ENCODE measurements at places on chromosomes 13 and 19.

DNA sequence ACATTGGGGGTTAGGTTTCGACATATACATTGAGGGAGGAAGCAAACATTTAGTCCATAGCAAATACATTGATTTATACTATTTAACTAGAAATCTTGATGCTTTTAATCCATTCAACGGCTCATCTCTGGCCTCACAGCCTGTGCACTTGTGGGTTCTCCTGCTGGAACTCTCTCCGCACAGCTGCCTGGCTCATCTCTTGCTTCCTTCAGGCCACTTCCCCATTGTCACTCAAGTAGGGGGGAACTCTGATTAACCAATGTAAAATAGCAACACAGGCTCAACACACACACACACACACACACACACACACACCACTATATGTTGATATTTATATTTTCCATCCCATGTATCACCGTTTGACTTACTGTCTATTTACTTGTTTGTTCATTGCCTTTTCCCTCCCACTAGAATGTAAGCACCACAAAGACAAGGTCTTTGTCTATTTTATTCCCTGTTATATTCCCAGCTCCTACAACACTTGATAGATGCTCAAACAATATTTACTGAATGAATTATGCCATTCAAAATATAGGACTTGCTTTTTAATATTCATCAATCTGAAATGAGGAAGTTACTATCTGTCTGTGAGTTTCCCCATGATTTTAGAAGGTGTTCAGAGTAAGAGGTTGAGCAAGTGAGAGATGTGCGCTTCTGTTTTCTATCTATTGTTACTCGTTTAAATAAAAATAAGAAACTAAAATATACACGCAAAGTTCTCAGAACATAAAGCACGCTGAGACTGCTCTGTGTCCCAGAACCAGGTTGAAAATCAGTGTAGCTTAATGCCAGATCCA, 29.8 kb upstream of the PABPC3 start:
- no peak for DNase-seq

- DNase-seq, result no peak
Observed at GRCh38 chr13:99847318-99847750, 124.2 kb downstream of the ZIC5 start.

- DNase-seq, result no peak
Observed at GRCh38 chr19:7549429-7550148, 14.1 kb downstream of the PNPLA6 start.

DNA sequence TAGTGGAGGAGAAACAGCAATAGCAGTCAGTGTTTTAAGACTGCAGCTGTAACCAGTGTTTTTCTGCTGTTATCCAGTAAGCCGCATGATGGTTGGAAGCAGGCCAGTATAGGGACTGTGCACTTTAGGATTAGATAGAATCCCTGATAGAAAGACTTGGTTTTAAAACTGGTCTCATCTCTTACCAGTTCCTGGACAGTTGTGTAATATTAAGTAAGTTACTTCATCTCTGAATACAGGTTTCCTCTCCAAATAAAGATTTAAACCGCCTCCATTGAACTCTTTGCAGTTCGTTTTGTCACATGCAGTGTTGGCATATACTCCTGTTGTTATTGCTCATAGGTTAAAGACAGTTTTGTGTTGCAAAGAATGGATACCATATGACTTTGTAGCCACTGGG, 25.6 kb downstream of the URI1 start:
- DNase-seq, result no peak

DNA sequence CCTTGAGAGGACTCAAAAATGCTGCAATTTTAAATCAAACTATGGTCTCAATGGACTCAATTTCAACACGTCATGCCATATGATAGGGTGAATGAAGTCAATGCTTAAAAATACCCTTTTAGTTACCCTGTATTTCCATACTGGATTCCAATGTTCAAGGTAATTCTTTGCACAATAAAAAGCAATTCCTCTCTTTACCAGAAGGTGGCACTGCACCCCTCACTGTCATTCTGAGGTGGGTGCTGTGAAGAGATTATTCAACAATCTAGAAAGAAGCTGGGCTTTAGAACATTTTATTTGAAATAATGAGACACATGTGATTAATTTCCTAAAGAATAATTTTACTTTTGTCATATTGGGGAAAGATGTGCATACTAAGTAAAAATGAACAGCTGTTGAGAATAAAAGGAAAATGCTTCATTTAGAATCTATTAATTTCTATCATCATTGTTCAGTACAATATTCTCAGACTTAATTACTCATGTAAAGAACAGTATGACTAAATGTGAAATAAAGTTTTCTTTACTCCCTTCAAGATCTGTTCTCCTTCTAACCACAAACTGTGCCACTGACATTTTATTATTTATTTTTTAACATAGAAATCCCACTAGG, 789.1 kb downstream of the GPC5 start:
- peak; percentile 3 for DNase-seq

GRCh38 chr13:105327581-105328126, 1207.8 kb downstream of the EFNB2 start:
- no peak for DNase-seq

DNA sequence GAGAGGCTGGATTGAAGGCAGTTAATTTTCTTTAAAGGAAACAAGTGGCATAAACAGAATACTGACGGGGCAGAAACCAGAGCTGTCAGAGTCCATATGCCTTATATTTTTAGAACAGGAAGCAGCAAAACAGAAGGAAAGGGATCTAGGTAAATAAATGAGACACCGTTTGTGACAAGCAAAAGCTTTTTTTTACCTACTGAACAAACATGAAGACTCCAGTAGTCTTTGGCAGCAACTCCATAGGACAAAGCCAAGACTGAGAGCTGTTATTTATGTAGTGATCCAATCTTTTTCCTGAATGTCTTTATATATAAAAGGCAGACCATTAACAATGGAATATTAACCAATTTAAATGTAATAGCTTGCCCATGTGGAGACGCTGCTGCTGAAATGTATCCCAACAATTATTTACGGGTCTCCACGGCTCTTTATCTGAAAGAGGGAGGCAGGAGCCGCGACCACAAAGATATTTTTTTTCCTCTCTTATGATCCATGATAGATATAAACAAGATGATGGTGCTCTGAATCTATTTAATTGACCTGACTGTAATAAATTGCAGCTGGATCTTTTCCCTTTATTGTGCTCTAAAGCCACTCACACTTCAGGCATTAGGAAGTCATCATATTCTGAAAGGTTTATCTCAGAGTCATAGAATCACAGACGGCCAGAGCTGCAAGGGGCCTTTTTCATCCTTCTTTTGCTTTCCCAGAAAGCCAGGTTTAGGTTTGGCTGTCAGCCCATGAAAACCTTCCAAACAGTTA, 687.8 kb downstream of the EFNB2 start:
- no peak for DNase-seq

GRCh38 chr13:37074703-37075102, 15.2 kb upstream of the SUPT20H start:
- no peak for DNase-seq

DNA sequence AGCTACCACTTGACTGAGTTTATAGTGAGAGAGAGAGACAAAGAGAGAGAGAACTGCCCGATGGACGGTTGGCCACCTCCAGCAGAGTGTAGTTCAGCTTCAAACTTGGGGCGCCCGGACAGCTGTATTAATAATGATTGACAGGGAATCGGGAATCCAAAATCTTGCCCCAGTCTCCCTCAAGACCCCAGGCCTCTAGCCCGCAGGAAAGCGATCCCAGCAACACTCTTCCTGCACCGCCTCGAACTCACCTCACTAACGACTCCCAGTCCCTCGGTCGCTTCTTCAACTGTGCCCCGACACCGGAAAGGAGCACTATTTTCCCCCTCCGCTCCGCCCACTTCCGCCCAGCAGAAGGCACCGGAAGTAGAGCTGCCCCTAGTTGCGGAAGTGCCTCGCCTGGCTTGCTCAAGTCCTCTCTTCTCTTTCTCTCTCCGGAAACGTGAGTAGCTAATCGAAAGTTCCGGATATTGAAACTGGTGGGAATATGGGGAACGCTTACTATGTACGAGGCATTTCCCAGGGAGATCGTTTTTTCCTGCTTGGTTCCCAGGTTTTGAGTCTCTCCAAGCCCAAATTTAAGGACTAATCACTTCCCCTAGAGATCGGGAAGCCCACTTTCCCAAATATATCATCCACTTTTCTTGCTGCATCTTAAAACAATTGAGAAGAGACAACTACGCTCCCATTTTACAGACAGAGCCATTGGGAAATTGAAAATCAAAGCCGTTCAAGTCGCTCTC, at the start of gene NOSIP:
Gene NOSIP (minus strand): TSS at position 293 of the 743 bp plus-strand sequence. CDS start 19,865 bp downstream, outside the sequence.
- DNase-seq, result peak; percentile 93

DNA sequence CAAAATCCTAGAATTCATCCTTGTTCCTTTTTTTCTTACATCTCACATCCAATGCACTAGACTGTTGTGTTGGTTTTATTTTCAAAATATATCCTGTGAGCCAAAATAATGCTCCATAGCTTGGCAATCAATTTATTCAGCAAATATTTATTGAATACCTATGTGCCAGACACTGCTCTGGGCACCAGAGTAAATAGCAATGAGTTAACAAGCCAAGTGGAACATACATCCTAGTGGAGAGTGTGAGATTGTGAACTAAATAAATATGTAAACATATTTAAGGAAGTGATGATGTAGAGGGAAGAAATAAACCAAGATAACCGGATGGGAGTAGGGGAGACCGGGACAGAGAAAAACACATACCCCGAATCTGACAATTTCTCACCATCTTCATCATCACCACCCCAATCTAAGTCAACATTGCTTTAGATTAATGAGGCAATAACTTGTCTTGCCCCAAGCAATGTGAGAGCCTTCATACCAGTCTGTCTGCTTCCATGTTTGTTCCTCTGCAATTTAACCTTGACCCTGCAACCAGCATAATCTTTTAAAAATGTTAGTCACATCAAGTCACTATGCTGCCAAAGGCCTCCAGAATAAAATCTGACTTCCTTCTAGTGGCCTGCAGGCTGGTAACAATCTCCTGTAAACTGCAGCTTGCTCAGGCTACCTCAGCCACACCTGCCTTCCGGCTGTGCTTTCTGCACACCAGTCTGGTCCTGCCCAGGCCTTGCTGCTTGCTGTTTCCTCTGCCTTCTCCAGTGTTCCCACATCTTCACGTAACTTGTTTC, 199.2 kb downstream of the DLEU7 start:
- DNase-seq, result no peak

DNA sequence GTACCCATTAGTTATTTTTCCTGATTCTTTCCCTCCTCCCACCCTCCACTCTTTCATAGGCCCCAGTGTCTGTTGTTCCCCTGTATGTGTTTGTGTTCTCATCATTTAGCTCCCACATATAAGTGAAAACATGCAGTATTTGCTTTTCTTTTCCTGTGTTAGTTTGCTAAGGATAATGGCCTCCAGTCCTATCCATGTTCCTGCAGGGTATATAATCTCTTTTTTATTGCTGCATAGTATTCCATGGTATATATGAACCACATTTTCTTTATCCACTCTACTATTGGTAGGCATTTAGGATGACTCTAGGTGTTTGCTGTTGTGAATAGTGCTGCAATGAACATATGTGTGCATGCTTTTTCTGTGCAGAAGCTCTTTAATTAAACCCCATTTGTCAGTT, 79.4 kb downstream of the ZMYM2 start:
- DNase-seq, result no peak

GRCh38 chr19:2084993-2085720, 11.0 kb downstream of the MOB3A start:
- peak; percentile 97 for DNase-seq

DNA sequence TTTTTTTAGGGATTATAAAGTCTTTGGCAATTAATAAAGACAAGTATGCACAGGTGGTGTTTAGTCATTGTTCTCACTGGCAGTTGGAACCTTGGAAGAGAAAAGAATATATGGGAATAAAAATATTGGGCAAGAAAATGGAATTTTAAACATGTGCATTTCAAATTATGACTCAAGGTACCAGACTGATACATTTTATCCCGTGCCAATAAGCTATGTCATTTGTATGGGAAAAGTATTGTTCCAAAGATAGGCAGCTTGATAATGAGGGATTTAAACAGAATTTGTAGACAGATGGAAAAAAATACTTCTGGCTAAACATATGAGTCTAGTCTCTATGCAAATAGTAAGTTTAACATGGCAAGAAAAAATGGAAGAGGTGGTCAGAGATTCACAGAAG, 169.5 kb upstream of the UFM1 start:
- DNase-seq, result no peak

- DNase-seq, result no peak
Observed at GRCh38 chr13:38849315-38849714, 141.3 kb downstream of the STOML3 start.

- no peak for DNase-seq
Observed at GRCh38 chr19:51572908-51573307, 1.8 kb downstream of the ZNF175 start.

DNA sequence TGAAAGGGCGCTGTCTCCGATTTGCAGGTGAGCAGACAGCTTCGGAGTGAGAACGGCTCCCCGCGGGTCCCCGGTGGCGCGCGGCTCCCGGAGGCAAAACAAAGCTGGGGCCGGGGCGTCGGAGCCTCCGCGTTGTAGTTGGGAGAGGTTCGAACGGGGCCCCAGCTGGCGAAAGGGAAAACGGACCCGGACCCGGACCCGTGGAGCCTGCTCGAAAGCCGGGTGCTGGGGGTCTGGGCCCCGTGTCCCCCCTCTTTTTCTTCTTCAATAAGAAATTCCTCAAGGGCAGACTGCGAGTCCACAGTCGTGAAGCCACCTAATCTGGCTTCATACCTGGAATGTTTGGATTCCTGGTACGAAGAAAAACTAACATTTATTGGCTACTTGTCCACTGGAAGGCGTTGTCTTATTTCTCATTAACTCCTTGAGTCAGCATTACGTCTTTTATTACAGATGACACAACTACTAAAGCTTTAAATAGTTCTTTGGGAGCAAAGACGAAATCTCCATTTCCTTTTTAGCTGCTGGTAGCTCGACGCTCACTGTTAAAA, 632 bp upstream of the MTIF3 start:
- DNase-seq, result no peak

- DNase-seq, result no peak
Observed at GRCh38 chr19:32692727-32693061, 1.1 kb downstream of the NUDT19 start.

DNA sequence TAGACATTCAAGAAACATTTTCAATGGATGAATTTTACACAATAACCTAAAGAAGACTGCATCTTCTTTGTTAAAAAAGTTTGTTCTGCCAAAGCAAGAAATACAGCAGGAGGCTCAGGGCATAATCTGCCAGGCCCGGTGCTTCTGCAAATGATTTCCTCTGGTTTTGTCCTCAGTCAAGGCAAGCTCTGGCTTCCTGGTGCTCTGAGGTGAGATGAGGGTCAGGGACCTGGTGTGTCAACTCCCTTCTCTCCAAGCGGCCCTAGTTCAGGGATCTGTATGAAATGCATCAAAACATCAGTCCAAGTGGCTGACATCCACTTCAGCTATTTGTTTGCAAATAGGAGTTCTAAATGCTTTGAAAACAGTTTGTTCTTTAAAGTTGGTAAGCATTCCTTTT, 31.6 kb downstream of the LACC1 start:
- DNase-seq, result no peak

DNA sequence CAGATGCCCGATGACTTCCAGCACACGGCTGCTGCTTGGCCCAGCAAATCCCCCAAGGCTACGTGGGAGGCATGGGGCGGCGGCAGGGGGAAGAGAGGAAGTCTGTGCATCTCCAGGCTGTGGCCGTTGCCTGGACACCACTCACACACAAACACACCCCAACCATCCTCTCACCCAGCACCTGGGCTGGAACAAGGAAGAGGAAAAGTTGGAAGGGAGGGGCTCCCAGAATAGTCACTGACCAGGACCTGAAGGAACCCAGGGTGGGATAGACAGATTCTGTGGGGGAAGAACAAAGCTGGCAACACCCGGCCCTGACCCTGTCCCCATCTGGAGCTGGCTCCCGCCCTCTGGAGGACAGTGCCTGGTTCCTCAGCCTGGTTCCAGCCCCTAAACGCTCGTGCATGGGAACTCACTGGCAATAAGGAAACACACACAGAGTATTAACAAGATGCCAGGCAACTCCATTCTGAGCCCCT, 11.2 kb downstream of the PPP6R1 start:
- no peak for DNase-seq

- no peak for DNase-seq
Observed at GRCh38 chr13:97459215-97459777, 25.3 kb downstream of the RAP2A start.
